ENCODE measurements at places on chromosomes 6 and 20.

- no peak for DNase-seq
These were observed 96.2 kb upstream of the MAP7 start for GRCh38 chr6:136646377-136646776.

DNA sequence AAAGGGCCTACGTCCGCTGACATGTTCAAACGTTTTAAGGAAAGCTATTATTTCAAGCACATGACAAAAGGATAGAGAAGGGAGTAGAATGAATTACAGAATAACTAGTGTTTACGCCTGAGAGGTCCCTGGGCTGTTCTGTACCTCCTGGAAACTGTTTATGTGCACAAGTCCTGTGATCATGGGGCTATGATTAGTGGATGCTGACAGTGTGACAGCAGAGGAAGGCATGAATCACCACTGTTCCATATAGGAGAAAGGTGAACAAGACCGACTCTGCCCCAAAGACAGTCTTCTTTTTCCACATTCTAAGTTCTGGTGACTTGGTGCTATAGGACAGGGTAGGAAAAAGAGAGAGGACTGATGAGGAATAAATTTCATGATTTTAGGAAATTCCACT, 249.2 kb upstream of the PRDM1 start:
- no peak for DNase-seq

DNA sequence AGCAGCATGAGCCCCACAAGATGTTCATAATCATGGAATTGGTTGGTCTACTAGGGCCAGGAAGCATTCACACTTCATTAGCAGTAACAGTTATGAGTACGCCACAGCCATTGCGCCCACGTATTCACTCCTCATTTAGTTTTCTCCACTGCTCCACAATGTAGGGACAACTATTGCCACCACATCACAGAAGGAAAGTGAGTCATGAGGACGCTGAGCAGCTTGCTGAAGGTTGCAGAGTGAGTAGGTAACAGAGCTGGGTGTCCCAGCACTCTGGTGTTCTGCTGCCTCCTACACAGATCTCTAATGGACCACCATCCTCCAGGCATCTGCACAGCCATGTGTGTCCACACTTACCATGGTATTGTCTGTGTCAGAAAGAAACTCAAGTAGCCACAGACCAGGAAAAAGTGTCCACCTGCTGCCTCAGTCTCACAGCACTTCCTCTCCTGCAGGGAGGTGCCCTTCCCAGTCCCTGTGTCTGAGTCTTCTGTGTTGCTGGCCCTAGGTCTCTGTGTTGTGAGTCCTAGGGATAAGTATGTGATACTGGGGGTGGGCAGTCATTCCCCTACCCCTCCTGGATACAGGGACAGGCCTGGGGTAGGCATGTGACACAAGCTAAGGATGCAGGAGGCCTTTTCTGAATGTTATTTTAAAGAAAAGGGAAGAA, 103.9 kb downstream of the TTLL2 start:
- DNase-seq, result no peak

DNA sequence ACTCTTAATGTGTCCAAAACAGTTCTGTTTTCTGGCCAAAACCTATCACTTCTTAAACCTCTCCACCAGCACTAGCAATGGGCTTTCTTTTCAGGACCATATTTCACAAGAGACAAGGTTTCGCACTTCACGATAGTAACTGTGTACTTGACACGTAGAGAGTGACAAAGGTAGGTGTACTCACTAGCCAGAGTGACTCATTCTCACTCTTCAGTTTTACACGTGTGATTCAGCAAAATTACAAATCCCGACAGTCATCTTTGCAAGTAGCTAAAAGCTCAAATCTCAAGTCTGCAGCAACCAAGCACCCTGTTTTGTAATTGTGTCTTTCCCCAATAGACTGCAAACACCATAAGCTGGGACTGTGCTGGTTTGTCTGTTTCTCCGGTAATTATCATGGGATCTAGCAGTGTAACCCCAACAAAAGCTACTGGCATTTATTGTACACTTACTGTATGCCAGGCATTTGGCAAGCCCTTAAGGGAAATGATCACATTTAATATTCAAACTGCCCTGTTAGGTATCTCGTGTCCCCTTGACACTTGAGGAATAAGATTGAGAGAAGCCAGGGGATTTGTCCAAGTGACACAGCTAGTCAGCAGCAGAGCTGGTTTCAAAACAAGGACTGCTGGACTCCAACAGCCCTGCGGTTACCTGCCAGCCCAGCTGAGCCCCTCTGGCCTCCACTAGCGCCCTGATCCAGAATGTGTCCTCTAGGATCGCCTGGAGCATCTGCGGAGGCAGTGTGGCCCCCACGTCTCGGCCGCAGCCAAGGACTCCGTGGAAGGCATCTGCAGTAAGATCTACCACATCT, 9.9 kb downstream of the PCIF1 start:
- no peak for DNase-seq
